ENCODE measurements at places on chromosomes 2 and 18.

DNA sequence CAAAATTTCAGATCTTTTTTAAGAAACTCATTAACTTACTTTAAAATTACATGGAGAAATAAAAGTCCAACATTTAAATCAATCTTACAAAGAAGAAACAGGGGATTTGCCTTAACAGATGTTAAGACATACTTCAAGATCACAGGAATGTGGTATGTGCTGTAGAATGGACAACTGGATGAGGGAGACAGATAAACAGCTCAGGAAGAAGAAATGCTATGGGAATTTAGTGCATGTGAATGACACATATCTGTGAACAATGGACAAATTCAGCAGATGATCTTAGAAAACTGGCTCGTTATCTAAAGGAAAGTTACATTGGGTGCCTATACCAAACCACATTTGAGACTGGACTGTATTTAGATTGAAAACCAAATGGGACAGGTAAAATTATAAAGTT, 246.8 kb upstream of the AGAP1 start:
- DNase-seq = no peak

DNA sequence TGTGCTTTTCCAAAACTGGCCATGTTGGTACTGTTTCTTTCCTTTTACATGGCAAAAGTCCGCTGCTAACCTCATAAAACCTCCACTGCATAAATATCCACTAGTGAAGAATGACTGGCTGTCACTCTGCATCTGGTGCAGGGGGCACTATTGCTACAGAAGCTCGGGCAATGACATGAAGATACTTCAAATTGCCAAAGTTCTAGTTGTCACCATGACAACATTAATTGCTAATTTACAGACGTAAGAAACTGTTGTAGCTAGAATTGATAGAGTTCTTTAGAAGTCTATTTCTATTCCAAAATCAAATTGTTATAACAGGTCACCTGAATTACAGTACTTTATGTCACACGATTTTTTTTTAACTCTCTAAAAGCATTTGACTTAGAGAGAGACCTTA, 845 bp downstream of the CFAP210 start:
- DNase-seq = no peak

DNA sequence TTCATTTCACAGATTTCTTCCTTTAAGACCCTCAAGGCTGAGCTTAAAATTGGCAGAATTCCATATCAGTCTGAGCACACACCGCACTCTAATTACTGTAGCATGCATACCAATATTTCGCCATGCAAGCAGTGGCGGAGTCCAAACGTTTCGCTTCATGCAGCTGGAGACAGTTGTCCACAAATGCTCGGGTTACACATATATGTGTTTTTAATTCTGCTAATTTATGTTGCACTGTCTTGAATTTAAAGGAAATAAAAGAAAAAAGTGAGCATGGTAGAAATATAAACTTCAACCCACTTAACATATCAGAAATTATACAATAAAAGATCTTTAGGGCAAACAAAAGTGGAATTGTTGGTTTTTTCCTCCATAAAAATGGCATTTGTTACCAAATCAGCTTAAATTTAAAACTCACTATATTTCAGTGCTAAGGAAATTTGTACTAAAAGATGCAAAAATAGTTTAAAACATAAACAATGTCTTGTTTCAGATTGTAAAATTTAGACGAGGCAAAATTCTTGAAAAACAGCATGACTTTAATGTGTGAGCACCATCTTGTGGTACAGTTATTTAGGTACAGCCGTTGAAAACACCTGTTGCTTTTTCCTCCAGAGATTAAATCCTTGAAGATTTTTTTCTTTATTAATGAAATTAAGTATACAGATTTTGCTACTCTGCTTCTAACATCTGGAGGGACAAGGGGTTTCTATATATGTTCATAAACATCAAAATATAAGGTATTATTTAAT, 24.1 kb upstream of the KANSL1L start:
- DNase-seq = peak; percentile 56

GRCh38 chr2:200627110-200627770, 41.4 kb downstream of the AOX1 start:
- no peak for DNase-seq
